ENCODE measurements at places on chromosomes 12 and 14.

- no peak for DNase-seq
These were observed 103.9 kb downstream of the BBS10 start for GRCh38 chr12:76244300-76244699.

DNA sequence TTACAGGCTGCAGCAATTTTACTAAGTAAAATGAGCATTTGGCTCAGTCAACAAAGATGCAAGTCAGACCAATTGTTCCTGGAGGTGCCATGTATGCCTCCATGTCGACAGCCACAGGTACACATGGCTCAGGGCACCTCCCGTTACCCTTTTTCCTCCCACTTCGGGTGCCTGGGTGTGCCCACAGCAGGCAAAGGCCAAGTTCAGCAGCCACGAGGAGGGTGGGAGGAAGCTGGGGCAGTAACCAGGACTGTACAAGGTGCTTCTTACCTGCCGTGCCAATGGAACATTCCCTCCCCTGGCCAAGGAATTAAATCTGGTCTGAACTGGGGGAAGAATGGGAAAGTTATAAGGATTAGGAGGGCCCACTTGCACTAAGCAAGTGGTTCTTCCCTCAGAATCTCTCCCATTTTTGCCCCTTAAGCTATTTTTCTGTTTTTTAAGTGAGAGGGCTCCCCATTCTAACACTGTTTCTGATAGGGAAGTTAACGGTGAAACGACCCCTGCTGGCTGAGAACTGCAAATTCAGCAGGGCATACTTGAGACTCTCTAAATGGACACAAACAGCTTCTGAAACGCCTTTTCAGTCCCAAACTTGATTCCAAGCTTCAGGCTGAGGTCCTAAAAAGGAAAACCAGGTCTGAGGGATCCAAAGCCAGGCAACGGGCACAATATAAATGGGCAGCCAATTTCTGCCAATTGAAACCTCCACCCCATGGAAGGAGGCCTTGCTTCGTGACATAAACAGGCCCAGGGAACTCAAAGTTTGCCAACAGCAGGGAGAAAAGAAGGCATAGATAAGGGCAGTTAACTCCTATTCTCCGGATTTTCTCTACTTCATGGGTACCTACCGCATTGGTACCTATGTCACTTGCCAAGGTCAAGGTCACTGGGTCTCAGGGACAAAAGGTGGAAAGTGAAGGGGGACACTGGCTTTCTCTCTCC is 24.8 kb downstream of the CLECL1 start:
- DNase-seq, result peak; percentile 38

- DNase-seq, result no peak
These were observed 12.4 kb downstream of the CCDC92 start for GRCh38 chr12:123960029-123960735.

DNA sequence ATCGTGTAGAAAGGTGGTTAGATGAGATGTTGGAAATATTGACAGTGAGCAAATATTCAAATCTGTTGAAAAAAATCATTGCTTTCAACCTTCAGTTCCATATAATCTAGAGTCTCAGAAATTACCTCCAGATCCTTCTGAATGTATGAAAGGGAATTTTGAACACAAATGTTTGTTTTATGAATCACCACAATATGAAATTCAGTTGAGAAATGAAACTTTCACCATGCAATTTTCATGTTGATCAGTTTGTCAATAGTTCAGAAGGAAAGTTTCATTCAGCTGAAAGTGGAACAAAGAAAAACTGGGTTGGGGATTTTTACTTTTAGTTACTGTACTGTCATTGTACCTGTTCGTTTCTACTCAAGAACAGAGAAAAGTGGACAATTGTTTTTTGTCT is 953.6 kb downstream of the SLC6A15 start:
- no peak for DNase-seq
